ENCODE measurements at places on chromosomes 7 and 10. TPM values are rescaled to one million over a fixed set of nuclear protein-coding genes. Genes with fewer than 3 reads are reported as not detected.

DNA sequence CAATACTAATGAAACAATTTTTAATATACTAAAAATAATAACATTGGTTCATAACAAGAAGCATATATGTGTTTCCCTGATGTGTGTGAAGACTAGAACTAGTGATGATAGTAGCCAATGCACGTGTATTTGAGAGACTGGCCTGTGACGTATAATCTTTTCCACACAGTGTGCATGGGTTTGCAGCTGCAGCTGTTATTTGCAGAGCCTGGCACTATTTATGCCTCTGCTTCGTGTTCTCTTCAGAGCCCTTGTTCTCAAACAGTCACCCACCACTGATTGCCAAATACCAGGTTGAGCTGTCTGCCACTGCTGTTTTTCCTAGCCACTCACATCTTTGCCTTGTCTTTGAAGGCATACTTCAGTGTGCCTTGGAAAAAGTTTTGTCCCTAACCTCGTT is 531.7 kb downstream of the ETV1 start:
- ATAC-seq: no peak

DNA sequence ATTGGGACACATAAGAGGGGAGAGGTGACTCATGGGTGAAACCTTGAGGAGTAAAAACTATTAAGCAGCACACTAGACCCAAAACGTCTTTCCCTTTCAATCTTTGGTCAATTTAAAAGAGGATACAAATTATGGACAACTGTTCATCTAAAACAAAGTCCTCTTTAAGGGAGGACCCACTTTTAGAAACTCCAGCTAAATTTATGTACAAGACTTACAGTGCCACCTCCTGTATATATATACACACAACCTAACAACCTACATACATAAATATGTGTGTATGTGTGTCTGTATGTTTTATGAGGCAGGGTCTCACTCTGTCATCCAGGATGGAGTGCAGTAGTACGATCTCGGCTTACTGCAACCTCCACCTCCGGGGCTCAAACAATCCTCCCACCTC is 18.1 kb upstream of the ZC3HAV1 start:
- no peak for ATAC-seq

The ADAM22 gene
- total RNA-seq: 2.0 TPM

DNA sequence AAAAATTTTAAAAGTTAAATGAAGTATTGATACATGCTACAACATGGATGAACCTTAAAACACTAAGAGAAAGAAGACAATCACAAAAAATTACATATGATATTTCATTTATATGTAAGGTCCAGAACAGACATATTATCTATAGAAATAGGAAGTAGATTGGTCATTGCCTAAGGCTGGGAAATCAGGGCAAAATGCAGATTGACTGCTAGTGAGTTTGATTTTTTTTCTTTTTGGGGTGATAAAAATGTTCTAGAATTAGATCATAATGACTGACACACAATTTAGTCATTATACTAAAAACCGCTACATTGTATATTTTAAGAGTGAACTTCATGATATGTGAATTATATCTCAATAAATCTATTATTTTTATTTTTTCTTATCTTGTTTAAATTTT is 88.3 kb downstream of the CPEB3 start:
- no peak for ATAC-seq

DNA sequence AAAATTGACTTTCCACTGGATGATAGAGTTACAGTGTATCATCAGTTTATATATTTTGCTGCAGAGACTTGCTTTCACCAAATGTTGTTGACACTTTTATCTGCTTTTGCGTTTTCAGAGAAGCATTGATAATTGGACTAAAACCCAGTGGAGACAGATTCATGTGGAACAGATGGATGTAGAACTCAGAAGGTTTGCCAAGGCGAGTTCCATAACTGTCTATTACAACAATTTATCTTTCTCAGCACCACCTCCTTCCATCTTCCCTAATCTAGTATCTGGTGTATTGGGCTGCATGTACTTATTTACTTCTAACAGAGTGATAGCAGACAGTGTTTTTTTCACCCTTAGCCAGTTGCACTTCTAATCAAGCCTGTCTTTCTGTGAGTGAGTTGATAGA is 73.3 kb downstream of the DNAH11 start:
- ATAC-seq: no peak

DNA sequence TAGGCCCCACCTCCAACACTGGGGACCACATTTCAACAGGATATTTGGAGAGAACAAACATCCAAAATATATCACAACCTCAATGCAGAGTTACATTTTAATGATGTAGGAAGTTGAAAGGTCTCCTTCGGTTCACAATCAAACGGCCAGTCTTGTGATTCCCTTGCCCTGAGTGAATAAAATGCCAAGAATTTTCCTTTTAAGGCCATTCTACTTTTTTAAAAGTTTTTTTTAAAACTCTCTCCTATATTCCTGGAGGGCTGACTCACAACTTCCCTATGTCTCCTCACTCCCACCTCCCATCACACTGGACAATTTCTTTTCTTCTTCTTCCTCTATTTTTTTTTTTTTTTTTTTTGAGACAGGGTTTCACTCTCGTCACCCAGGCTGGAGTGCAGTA is 693.6 kb upstream of the AUTS2 start:
- ATAC-seq: no peak

The RAB11FIP2 gene
- total RNA-seq: 32.0 TPM

The RNF32 gene
- not detected for total RNA-seq

DNA sequence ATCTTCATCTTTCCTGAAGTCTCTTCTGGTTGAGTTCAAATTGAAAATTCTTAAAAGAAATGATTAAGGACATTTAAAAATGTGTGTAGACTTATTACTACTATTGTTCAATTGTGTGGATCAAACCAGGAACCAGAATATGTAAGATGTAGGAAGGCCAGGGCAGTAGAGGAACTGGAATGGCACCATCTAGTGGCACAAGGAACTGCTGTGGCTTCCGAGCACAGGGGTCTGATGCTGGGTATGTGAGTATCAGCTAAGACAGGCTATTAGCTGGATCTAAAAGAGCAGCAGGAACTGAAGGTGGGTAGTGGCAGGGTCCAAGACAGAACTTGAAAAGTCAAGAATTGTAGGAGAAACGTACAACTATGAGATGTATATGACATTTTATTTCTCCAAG is 247.3 kb downstream of the SEMA3A start:
- ATAC-seq: no peak

The IL2RA gene
- 0.50 TPM for total RNA-seq

The RSPH10B gene
- total RNA-seq: not detected
